ENCODE measurements at places on chromosomes 2 and 18. TPM values are rescaled to one million over a fixed set of nuclear protein-coding genes. Genes with fewer than 3 reads are reported as not detected.

DNA sequence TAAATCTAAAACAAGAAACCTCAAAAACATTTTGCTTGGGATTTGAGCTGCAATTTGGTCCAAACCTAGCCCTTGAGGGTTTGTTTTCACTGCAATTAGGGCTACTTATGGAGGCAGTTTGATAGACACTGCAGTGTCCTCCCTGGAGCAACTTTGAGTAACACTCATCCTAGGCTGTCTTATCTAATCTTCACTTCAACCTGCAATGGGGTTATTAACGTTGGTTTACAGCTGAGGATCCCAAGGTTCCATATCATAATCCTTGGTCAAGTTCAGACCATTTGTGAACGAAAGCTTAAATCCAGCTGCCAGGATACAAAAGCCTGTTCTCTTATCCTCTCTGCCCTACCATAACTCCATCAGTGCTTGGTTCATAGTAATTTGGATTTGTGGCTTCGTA, 2.5 kb downstream of the ANXA4 start:
- no peak for DNase-seq

DNA sequence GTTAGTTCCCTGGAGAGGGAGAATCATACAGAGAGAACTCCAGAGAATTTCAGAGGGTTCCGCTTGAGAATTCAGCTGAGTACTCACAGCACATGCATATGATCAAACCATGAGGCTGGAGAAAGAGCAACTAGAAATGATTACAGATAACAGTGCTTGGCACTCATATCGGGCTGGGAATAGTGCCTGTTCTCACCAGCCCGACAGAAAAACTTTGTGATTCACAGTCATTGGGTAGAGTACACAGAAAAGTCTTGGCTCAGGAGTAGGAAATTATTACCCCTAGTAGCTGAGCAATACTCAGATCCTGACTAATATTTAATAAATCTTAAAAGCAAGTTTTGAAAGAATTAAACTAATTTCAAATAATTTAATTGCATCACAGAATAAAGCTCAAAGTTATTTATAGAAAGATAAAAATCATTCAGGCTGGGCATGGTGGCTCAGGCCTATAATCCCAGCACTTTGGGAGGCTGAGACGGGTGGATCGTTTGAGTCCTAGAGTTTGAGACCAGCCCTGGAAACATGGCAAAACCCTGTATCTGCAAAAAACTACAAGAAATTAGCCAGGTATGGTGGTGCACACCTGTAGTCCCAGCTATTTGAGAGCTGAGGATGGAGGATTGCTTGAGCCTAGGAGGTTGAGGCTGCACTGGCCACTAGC, 6.8 kb downstream of the WDPCP start:
- no peak for DNase-seq

DNA sequence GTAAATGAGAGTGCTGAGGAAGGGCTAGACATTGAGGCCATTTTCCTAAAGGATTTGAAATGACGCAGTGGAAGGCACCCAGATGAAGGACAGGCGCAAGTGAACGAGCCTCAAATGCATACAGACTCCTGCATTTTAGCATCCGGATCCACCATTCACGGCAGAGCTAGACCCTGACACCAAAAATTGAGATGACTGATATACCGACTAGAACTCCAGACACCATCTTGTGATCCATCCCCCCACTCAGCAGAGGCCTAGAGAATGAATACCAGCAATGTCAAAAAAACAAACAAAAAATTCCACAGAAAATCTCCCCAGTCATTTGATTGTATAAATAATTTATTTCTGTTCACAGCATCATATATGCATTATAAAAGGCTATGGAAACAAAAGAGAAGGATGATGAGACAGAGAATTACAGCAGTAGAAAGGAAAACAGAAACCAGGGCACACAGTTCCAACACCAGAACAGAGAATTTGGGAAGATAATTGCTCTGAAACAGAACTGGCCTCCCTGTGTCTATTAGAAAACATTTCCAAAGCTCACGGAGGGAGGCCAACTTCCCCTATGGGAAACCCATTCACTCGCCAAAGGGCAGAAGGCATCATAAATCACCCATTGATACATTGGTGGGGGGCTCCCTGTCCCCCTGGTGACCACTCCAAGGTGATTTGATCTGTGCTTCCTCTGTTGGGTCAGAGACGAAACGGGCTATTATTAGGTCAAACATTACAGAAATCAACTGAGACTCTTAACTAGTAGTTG, 4.0 kb downstream of the ARL4C start:
- no peak for DNase-seq

DNA sequence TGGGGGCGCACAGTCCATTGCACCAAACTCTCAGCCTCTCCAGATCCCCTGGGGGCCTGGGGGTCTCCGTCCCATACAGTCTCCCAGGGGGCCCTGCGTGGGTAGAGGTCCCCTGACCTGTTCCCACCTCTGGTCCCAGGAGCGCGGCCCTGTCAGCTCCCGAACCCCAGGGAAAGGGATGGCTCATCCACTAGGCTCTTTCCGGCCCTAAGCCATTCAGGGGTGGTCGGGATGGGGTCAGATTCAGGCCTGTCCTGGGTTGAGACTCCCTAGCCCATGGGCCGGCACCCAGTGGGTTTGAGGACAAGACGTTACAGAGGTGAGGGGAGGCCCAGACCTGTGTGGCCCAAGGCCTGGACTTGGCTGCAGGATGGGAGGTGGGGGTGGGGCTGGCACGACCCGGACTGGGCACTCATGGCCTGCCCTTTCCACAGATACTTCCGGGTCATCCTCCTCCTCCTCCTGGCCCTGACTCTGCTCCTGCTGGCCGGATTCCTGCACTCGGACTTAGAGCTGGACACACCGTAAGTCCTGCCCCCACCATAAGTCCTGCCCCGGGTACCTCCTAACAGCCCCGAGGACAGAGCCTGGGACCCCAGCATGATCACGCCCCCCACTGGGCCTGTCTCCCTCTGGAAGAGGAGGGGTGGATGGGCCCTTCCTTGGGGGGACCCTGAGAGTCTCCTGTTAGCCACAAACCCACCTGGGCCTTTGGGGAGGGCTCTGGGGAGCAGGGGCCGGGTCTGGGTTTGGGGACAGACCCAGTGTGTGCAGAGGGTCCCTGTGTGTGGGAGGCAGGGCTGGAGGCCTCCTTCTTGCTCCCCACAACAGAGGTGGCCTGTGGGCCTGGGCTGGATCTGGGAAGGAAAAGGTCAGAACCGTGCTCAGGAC, 10.1 kb upstream of the NEU4 start:
- DNase-seq: peak; percentile 44

DNA sequence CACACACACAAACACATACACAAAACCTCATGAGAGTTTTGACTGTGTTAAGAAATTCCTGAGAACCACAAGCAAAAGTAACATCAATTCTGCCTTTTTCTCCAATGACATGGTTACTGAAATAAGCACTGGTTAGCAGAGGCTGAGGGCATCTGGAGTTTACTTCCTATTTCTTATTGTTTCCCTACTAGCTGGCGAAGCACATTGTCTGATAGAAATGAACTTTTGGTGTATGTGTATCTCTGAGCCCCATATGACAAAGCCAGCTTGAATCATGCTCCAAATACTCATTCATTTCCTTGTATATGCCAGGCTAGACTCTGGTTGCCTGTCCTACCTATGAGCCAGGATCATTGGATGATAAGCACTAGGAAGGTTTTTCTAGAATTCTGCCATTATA, 203.1 kb downstream of the NCKAP5 start:
- DNase-seq: no peak

LONRF2 gene
- not detected for polyA plus RNA-seq

DCTN1 gene
- polyA plus RNA-seq: 82.4 TPM

LOXL3 gene
- polyA plus RNA-seq: 7.2 TPM

All from HepG2 (cell line).